ENCODE measurements at places on chromosomes 3 and 15. TPM values are rescaled to one million over a fixed set of nuclear protein-coding genes. Genes with fewer than 3 reads are reported as not detected.

XCR1 gene
- total RNA-seq, result not detected

GRCh38 chr3:7798276-7798675, 703.3 kb upstream of the LMCD1 start:
- no peak for DNase-seq

- DNase-seq, result no peak
Measured at GRCh38 chr3:168624892-168625448, 529.2 kb upstream of the GOLIM4 start.

GRCh38 chr3:14514323-14514720, 25.8 kb downstream of the GRIP2 start:
- DNase-seq, result no peak

DNA sequence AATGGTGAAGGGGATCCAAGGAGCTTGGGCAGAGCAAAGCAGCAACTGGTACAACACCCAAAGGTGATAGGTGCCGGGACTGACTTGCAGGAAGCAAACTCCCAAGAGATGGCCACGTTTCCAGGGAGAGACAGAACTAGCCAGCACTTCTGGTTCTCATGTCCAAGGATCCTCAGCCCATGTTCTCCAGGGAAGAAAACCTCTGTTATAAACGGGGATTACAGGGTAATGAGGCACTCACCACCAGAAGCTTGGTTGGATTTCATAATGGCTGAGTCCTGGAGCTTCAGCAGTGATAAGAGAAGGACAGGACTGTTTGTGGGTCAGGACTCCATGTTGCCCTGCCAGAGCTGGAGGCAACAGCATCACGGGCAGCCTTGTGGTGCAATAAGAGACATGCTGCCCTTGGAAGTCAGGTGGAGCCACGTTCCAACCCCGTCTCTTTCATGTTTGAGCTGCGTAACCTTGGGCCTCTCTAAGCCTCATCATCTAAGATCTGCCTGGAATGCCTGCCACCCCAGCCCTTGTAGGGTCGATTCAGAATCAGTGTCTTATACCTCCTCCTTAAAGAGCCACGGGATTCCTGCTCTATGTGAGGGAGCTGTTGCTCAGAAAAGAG, 181.0 kb downstream of the ABHD5 start:
- no peak for DNase-seq

TICRR gene
- total RNA-seq, result 6.4 TPM

DNA sequence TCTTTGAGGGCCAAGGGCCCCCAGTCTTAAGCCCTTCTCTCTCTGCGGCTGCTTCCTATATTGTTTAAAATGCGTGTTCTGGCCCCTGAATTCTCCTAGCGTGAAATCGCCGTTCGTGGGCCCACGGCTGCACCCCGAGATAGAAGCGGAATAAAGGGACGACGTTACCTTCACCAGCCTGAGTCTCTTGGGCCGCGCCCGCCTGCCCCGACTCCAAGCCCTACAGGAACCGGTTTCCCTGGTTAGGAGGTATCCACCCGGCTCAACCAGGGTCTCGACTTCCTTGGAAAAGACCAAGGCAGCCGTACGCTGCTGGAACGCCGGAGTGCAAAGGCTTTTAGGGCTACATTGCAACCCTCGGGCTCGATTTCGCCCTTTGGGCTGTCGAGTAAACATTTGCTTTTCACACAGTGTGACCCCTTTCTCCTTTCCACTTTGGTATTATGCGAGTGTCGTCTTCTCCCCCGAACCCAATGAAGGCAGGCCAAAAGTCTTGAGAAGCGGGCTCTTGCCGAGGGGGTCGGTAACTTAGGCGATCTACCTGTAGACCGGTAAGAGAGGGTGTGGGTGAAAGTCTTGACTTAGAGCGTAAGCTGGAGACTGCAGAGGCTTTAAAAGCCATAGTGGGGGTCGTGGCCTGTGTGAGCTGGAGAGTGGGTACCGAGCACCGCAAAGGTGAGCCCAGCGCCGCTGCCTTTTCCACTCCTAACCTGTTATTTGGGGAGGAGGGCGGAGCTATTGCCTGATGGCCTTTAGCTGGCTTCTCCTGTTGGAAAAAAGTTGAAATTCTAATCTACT, 2.0 kb downstream of the TRIM71 start:
- no peak for DNase-seq

CCR8 gene
- not detected for total RNA-seq

GRCh38 chr3:97981886-97982285, 9.7 kb upstream of the RIOX2 start:
- no peak for DNase-seq

DNA sequence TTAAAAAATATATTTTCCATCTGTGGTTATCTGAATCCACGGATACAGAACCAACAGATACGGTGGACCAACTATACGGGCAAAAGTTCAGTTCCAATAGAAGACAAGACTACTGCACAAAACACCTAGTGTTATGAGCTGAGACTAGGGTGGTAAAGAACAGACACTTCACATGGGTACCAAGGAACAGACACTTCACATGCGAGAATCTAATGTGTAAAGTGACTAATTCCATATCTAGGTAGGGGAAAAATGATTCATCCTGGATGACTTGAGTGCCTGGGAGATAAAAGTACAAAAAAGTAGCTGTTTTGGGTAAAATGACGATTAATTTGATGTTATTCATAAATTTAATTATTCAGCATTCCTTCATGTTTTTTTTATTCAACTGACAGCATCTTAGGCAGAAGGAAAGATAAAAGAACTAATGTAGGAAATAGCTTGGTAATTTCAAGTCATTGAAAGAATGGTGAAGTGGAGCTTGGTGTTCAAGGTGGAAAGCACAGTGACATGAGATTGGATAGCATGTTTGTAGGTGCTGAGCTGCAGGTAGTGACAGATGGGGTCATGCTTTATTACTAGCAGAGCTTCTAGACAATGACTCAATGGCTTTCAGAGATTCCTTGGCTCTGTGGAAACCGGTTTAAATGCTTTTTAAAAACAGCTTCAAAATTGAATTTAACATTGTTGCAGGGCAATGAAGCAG, 5.2 kb downstream of the CD200 start:
- no peak for DNase-seq

ADAMTSL3 gene
- total RNA-seq, result not detected

- DNase-seq, result no peak
Measured at GRCh38 chr3:121863801-121864200, 28.8 kb downstream of the EAF2 start.

- no peak for DNase-seq
Measured at GRCh38 chr3:15174953-15175352, 31.1 kb upstream of the CAPN7 start.

MASP1 gene
- total RNA-seq, result not detected

DNA sequence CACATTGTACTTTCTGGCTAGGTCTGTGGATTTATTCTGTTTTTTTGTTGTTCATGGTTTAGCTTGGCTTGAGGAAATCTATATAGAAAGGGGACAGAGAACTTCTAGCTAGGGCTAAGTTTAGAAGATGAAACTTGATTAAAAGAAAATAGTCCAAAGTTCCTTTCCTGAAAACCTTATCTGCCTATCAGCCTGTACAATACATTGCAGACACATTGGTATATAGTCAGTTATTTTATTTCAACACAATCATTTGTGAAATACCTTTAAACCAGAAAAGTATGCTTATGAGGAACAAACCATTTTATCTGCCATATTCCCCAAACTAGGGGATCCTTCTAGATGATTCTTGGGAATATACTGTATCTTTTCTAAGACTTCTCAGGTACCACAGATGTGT, 147.3 kb upstream of the CGNL1 start:
- DNase-seq, result no peak

PATL2 gene
- not detected for total RNA-seq

- DNase-seq, result peak; percentile 74
Measured at GRCh38 chr3:192816351-192816750, 89.0 kb upstream of the FGF12 start.

ALDH1A2 gene
- not detected for total RNA-seq

ZBED2 gene
- total RNA-seq, result not detected

PYGO1 gene
- 14.7 TPM for total RNA-seq

DNA sequence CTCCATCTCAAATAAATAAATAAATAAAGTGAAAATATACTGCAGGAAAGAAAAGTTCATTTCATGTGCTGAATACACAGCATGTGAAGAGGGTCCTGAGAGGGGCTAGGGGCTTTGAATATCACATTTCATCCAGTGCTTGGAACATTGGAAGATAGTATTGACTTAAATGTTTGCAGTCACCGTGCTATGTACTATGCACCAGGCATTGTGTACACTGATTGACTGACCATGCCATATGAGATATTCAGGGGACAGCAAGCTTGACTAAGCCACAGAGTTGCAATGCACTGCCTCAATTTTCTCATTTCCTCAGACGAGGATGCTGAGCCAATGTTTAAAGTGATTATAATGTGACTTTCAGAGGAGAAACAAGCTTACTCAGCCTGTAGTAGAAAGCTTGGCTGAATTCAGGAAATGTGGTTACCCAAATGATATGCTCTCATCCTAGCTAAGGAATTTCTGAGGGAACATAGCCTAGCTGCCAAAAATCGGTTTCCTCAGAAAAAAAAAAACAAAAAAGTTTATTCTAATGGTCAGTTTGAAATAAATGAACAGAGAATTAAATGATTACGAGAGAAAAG, 557.9 kb downstream of the FGF12 start:
- no peak for DNase-seq

CD200 gene
- total RNA-seq, result not detected

DNA sequence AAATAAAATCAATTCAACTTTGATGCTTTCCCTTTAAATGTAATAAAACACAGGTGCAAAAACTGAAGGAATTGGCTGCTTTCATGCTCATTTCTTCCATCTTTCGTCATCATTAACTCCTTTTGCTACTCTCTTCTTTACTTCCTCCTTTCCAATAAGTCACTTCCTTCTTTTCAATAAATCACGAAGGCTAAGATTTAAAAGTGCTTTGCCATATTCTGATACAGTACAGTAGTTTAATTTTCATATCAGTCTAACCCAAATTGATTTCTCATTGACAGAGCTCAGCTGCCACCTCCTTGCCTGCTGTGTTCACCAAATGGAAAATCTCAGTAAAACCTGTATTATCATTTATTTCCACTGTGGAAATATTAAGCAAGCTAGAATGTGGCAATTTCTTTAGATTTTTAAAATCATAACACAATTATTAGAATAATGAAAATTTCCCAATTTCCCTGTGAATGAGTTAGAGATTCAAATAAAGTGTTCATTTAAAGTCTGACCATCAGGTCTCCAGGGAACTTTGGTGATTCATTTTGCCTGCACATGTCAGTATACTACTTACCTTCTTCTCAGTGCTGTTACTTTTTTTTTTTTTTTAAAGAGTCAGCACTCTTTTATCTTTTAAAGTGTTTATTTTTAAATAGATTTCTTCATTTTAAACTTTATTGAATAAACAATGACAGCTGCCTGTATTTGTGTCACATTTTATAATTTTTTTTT, 41.6 kb downstream of the NANOGP8 start:
- no peak for DNase-seq

ELL3 gene
- total RNA-seq, result 6.1 TPM

- no peak for DNase-seq
Measured at GRCh38 chr15:80251428-80252120, 439 bp downstream of the CTXND1 start.

CPNE9 gene
- not detected for total RNA-seq

DNA sequence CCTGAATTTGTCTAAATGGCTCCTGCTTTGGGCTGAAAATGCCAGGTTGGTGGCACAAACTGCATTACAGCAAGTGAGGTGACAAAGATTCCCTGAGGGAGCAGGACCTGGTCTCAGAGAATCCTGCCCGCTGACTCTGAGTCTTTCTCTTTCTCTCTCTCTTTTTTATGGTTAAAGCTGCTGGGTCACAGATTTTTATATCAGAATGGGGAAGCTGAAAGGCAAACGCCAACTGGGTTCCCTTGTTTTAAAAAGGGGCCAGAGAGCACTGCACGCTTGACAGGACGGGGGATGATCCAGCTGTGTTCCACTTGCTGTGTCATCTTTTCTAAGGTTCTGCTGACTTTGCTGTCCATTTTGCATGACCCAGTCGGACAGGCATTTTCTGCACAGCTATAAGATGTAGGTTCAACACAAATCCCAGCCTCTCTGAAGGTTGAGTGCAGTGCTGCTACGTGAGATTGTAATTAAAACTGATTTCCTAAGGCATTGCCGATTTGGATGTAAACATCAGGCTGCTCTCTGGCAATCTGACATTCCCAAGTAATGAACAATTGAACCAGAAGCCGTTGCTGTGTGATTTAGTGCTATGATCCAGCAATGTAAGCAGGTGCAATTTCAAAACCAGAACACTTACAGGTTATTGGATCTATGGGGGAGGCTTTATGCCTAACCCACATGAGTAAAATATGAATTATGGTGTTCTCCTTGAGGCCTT, 25.8 kb downstream of the ARHGEF3 start:
- no peak for DNase-seq

GPR156 gene
- total RNA-seq, result 1.6 TPM

GABRR3 gene
- total RNA-seq, result not detected

- peak; percentile 70 for DNase-seq
Measured at GRCh38 chr15:74307827-74308811, 59.3 kb downstream of the CYP11A1 start.

GRCh38 chr3:10357592-10358308, 36.8 kb upstream of the SEC13 start:
- DNase-seq, result peak; percentile 95

GRCh38 chr3:98026425-98027084, 8.6 kb downstream of the GABRR3 start:
- DNase-seq, result no peak

- no peak for DNase-seq
Measured at GRCh38 chr15:77180270-77180669, 109.4 kb upstream of the TSPAN3 start.

- no peak for DNase-seq
Measured at GRCh38 chr3:197088370-197088769, 58.8 kb upstream of the MELTF start.

GRCh38 chr3:58683466-58683865, 16.9 kb upstream of the FAM3D start:
- DNase-seq, result peak; percentile 36

DNA sequence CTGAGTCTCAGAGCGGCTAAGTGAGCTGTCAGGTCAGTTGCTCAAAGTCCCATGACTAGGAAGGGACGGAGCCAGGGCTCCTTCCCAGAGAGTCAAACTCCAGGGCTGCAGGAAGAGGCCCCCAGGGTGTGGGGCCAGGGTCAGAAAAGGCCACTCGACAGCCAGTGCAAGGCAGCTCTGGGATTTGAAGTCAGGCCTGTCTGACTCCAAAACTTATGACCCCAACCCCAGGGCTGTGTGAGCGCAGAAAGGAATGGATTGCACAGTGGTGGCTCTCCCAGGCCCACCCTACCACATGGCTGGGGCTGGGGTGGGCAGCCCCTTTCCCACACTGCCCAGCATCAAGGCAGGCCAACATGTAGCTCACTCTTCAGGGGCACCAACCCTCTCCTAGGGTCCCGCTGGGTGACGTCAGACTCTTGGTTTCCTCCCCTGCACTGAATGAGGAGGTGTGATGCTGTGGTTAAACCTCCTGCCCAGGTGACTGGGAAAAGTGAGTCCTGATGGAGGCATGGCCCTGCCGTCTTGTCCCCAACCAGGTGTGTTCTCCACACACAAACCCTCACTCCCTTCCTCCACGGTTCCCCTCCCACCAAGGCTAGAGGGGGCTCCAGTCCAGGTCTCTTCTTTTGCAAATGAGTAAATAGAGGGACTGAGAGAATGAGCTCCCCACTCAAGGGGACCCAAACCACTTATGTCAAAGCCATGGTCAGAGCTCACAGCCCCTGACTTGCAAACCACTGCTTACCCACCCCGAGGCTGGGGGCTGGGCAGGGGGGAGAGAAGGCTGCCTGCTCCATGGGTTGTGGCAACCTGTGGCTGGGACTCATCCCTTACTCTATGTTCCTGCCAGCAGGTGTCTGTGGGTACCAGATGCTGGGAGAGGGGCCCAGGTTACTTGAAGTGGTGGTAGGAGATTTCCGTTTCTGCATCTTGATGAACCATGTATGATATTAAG, 23.8 kb upstream of the CORO2B start:
- no peak for DNase-seq

PCSK6 gene
- 5.5 TPM for total RNA-seq
